IMR-90 (cell line): ENCODE measurements at places on chromosomes 11 and 22.

- DNase-seq: no peak
Measured at GRCh38 chr22:48898524-48899250, 929.0 kb downstream of the BRD1 start.

- no peak for DNase-seq
Measured at GRCh38 chr22:47589271-47590250, 827.1 kb downstream of the TBC1D22A start.

DNA sequence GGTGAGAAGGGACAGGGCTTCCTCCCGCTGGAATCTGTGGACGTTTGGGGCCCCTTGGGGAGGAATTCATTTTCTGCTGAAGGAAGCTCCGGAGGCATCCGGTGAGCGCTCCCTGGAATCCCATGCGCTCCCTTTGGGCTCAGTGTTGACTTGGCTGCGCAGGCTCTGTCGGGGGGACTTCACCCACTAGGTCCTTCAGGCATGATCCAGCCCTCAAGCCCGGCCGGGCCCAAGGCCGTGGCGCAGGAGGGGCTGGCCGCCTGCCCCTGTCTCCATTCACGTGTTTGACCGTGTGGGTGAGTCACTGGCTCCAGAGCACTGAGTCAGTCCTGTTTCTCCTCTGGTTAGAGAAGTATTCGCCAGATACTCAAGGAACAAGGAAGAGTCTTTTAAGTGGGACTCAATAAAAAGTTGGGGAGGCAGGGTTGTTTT lies 1.4 kb downstream of the CTTN start:
- DNase-seq: peak; percentile 97

- DNase-seq: no peak
Measured at GRCh38 chr22:30628491-30628890, 7.1 kb upstream of the SLC35E4 start.

DNA sequence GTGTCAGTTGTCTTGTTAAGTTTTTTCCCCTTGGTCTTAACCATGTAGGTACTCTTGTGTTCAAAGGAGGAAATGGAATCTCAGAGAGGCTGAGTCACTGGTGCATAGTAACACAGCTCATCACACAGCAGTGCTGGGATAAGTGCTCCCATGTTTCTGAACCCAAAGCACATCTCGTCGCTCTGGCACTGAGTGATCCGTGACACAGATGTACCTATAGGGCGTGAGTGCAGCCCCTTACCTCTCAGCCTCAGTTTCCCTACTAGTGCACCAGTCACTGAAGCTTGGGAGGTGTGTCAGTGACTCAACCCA lies 234.0 kb downstream of the ST3GAL4 start:
- peak; percentile 27 for DNase-seq

- DNase-seq: peak; percentile 58
Measured at GRCh38 chr11:61279934-61280659, 15.0 kb downstream of the VWCE start.

GRCh38 chr11:75337195-75337654 lies 14.2 kb downstream of the ARRB1 start:
- DNase-seq: peak; percentile 60
